Panc1 (cell line): ENCODE measurements at places on chromosomes 16 and 17. TPM values are rescaled to one million over a fixed set of nuclear protein-coding genes. Genes with fewer than 3 reads are reported as not detected.

REXO5 gene
- total RNA-seq, result 13.6 TPM

ACACA gene
- total RNA-seq, result 131 TPM

GNGT2 gene
- total RNA-seq, result not detected

GCGR gene
- total RNA-seq, result 1.6 TPM

CCL15 gene
- not detected for total RNA-seq

ZG16B gene
- total RNA-seq, result 9.1 TPM

TPSD1 gene
- total RNA-seq, result 0.26 TPM

SHBG gene
- 1.2 TPM for total RNA-seq

CD300A gene
- total RNA-seq, result 0.21 TPM

MPV17L gene
- total RNA-seq, result 10.4 TPM

SLC47A2 gene
- total RNA-seq, result not detected

ZG16 gene
- not detected for total RNA-seq

ARL2BP gene
- total RNA-seq, result 47.7 TPM

RAC3 gene
- total RNA-seq, result 39.4 TPM

BFAR gene
- total RNA-seq, result 114 TPM

ZNF469 gene
- 1.3 TPM for total RNA-seq
